ENCODE measurements at places on chromosomes 2 and 18.
A peak's percentile ranks its signal among the peaks of the same experiment; 100 is the strongest.

DNA sequence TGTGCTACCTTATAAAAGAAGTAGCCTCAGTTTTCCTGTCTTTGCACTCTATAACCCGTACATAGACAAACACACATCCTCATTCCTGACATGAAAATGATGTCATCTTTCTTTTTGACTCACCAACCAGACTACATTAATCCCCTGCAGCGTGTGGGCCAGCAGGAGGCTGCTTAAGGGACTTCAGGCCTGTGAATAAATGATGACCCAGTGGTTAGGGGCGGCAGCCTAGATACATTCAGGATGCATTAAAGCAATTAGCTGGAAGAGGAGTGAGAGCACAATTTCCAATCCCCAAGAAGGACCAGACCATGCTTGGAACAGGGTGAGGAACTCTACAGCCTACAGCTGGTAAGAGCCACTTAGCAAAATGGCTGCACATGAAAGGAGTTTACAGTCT, 57.3 kb upstream of the KLF7 start:
- no peak for DNase-seq

DNA sequence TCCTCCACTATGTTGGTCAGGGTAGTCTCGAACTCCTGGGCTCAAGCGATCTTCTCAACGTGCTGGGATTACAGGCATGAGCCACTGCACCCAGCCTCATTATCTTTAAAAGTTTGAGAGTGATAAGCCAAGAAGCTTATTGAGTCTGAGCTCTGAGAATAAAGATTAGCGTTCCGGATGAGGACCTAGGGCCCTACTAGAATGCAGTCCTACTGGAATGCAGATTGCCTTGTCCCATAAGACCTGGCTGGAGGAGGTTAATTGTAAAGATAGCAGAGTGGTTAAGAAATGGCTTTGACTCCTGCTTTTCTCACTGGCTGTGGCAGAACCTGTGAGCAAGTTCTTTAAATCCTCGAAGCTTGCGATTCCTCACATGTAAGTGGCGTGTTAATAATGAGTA, 4.0 kb downstream of the VWA3B start:
- no peak for DNase-seq

- DNase-seq, result no peak
Measured at GRCh38 chr2:123958011-123958410, 67.1 kb upstream of the CNTNAP5 start.

- DNase-seq, result no peak
Measured at GRCh38 chr2:16281451-16282335, 341.3 kb downstream of the MYCN start.

DNA sequence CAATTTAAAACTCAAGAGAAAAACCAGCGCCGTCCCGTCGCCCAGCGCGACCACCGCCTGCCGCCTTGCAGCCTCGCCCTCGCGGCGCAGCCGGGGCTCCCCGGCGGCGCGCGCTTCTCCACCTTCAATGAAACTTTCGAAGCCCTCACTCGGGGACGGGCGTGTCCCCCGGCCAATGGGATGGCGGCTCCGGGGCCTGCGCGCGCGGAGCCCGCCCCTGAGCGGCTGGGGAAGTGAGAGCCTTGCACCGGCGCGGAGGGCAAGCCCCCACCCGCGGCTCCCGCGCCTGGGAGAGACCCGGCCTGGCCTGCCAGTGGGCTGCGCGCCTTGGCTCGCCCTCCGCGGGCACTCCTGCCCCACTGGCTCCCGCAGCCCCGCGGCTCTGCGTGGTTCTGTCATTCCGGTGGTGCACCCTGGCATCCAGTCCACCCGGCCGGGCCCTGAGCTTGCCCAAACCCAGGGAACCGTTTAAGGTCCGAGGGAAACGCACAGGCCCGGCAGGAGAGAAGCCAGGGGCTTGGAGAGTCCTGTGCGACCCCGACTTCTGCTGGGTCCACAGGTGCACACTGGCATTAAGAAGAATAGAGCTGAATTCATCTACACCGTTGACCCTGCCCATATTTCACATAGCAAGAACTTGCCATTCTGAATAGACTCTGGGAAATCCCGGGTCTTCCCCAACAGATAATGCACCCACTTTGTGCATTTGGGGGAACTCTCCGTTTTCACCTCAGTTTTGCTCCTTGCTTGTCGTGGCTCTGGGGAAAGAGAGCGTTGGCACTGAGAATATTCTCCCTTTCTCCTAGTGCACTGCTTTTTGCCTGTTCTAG, at the start of gene PIEZO2:
Gene PIEZO2 (minus strand): TSS at position 129 of the 830 bp plus-strand sequence. CDS start 981 bp downstream, outside the sequence.
- no peak for DNase-seq

GRCh38 chr2:19614066-19614465, 255.6 kb upstream of the OSR1 start:
- no peak for DNase-seq

GRCh38 chr2:80529466-80530165, 225.1 kb upstream of the LRRTM1 start:
- no peak for DNase-seq

DNA sequence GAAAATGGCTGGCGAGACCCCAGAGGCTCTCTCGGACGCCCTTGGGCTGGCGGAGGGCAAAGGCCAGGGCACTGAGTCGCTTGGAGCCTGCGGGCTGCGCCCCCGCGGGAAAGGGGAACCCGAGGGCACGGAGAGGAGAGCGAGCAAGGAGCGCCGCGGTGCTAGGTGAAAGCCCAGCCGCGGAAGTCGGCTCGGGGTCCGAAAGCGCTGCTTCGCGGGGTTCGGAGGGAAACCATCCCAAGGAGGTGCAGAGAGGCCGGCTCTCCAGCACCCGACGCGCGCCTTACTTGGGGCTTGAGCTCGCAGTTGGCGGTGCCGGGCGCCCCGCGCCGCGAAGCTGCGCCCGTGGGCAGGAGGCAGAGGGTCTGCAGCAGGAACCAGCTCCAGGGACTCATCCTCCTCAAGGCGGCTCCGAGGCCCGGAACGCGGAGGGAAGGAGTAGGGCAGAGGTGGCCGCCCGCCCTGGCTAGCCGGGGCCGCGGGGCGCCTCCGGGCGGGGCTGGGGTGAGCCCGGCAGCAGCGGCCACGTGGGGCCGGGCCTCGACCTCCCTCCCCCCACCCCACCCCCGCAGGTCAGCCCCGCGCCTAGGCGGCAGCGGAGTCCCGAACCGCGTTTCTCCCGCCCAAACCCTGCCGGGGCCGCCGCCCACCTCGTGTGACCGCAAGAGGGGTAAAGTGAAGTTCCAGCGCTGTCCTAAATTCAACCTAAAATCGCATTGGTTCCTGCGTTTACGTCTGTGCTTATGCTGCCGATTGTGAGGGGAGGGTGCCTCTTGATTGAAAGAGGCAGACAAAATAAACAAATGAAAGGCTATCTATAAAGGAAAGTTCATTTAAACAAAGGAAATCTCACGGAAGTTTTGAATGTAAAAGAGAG, at the start of gene TRABD2A:
Gene TRABD2A (minus strand): TSS at position 440 of the 877 bp plus-strand sequence. CDS start 45 bp downstream, at position 395.
- peak; percentile 47 for DNase-seq

- DNase-seq, result no peak
Measured at GRCh38 chr18:75049455-75049789, 159.5 kb downstream of the PTGR3 start.

GRCh38 chr2:22035361-22035830, 911.6 kb downstream of the TDRD15 start:
- DNase-seq, result no peak

GRCh38 chr2:63853527-63854310, 12.0 kb downstream of the UGP2 start:
- no peak for DNase-seq

GRCh38 chr18:10367836-10368235, 86.6 kb upstream of the APCDD1 start:
- DNase-seq, result no peak

DNA sequence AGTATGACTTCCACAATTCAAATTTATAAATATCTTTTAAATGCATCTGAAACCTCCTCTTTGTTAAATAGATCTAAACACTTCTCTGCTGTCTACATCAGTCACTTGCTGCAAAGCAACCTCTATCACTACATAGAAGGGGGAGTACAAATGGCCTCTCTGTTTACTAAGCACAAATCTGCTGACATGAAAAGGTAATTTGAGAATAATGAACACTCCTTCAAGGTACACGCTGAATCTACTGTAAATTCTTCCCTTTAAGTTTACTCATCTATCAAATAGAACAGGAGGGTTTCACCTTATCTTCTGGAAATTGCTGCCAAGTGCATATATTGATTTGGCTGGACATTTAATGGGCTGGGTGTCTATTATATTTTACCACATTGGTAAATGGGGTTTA, 879.6 kb downstream of the SUCLG1 start:
- no peak for DNase-seq

GRCh38 chr2:203636588-203637470, 69.6 kb upstream of the CD28 start:
- DNase-seq, result no peak

- DNase-seq, result no peak
Measured at GRCh38 chr18:54905629-54906028, 53.6 kb downstream of the CCDC68 start.

DNA sequence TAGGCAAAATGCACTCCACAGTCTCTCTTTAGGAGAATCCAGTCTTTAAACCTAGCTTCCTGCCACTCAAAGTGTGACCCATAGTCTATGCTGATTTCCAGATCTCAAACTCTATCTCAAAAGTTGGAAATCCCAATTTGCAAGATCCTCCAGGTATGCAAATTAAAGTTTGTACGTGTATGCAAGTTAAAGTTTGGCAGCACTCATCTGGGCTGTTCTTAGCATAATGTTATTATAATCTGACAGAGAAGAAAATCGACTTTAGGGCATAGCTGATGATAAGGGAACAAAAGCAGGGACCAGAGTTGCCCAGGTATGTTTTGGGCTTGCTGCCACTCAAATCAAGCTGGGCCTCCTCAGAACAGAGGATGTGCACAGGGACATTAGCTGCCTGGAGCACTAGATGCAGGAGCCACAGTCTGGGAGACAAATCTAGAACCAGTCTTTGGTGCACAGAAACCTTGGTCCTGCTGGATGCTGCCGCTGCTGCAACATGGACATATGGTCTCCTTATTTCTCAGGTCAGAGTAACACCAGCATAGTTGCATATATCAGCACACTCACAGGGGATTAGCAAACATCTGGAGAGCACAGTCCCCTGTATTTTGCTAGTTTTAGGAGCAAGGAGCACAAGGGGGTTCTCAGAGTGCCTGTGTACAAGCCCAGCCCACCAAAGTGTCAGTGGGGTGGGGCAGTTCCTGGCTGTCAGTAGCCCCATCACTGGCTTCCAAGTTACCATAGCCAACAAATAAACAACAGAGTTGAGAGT, 242.6 kb downstream of the TTC32 start:
- DNase-seq, result no peak

GRCh38 chr2:222877556-222878300, 16.9 kb downstream of the ACSL3 start:
- no peak for DNase-seq

DNA sequence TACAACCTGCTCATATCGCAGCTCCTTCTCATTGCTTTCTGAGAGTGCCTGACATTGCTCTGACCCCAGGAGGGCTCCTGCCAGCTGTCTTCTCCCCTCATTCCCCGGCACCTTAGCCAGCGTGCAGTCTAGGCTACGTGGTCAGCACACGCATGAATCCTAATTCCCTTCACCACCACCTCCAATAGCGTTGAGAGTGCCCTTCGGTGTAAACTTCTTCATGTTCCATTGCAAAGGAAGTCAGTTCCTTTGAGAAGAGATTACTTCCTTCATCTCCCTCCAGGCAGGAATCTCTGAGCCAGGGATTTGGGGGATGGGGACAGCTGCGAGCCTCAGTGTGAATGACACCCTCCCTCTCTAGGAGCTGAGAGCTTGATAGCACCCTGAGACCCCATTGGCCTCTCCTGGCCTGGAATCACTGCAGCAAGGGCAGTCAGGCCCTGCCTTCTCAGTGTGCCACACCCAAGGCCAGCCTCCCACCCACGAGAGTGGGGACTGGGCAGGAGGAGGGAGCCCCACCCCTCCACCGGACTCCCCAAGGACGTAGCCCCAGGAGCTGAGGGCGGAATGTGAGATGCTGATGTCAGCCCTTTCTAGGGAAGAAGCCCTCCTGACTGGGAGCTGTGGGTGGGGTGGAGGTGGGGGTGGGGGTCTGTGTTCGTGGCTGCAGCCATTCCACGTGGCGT, 53.4 kb downstream of the SLC66A2 start:
- DNase-seq, result no peak

GRCh38 chr2:152549423-152549822, 167.8 kb downstream of the PRPF40A start:
- no peak for DNase-seq

- no peak for DNase-seq
Measured at GRCh38 chr2:48707466-48707865, 48.1 kb downstream of the LHCGR start.

- DNase-seq, result no peak
Measured at GRCh38 chr2:12442476-12442847, 274.3 kb upstream of the TRIB2 start.

DNA sequence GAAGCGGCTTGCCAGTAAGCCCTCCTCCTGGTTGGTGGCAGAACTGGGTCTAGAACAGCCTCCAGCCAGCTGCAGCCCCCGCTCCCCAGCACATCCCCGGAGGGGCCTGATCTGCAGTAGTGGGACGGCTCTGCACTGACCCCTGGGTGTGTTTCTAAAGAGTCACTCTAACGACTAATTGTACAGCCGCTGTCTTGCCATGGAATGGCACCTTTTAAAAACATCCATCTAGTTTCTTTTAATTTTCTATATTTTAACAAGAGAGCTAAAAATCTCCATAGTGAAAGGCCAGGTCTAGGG, 82.0 kb downstream of the MTCL1 start:
- DNase-seq, result no peak

DNA sequence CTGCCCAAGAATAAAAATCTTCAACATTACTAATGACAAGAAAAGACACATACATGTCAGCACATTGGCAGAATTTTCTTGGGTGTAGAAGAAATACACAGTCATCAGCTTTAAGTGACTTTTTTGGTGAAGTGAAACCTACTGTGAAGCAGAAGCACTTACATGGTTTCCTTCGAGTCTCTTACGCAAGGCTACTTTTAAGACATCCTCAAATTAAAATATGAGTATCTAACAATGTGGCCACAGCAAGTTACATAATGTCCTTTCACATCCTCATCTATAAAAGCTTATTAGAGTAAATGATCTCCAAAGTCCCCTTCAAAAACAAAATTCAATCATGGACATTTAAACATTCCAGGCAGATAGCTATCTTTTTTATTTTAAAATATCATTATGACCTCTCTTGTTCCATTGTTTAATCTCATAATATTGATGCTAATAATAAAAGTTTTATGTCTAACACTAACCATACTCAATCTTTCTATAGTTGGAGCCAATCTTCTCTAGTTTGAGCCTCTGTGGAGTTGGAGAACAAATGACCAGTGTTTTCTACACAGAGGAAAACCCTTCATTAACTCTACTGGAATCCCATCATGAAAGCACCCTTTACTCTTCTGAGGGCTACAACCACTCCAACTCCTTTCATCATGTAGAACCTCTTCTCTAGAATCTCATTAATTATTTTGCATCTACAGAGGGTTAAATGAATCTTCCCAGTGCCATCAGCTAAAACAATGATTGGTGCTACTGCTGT, 182.2 kb upstream of the ZFP36L2 start:
- no peak for DNase-seq
